Kidney tubule cell (primary cell): ENCODE measurements at places on chromosomes 11 and 22.
A peak's percentile ranks its signal among the peaks of the same experiment; 100 is the strongest.

DNA sequence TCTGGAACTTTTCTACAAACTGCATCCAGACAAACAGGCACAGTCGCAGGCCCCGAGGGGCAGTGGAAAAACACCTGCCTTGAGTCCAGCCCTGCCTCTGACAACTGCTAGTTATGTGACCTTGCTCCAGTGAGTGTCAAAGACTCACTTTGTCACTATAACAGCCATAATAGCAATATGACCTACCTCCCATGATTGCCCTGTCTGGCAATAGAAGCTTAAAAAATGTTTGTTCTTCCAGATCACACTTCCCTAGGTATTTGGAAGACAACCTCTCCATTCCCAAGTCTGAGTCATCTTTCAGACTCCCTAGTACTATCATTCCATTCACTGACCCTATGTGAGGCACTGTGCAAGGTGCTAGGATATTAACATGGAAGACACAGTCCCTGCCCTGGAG is 74.5 kb downstream of the RPL27A start:
- peak; percentile 84 for DNase-seq

- DNase-seq = no peak
These were observed 70.2 kb downstream of the TP53I11 start for GRCh38 chr11:44880511-44880910.

- no peak for DNase-seq
These were observed 2350.4 kb upstream of the RAG2 start for GRCh38 chr11:38948392-38948791.

DNA sequence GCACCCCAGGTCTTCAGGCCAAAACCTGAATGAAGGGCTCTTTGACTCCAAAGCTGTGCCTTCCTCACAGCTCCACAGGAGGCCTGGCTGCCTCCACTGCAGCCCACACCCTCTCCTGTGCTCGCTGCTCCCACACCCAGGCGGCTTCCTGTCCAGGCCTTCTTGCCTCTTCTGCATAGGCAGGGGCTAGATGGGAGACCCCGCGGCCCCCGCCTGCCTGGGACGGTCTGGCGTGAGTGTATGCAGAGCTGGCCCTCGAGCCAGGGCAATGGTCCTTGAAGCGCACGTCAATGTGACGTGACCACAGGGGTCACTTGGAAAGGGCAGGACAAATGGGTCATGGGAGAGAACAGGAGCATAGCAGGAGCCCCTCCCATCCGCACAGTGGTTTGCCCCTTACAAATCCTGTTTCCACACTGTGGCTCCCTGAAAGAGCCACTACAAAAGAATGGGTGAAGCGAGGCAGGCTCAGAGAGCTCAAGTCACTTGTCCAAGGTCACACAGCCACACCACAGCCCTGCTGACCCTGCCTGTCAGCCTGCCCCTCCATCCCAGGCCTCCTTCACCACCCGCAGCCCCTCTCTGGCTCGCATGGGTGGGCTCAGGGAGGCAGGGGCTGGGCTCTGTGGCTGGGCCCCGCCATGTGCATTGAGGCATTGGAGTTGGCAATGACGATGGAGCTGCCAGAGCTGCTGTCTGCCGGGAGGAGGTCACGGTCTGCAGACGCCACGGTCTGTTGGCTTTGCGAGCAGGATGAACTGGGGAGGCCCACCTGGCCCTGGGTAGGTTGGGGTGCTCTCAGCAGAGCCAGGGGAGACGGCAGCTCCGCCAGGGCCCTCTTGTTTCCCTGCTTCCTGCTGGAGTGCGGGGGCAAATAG is 71.2 kb upstream of the WNT11 start:
- peak; percentile 8 for DNase-seq

- no peak for DNase-seq
These were observed 18.1 kb downstream of the JHY start for GRCh38 chr11:122900587-122901202.

DNA sequence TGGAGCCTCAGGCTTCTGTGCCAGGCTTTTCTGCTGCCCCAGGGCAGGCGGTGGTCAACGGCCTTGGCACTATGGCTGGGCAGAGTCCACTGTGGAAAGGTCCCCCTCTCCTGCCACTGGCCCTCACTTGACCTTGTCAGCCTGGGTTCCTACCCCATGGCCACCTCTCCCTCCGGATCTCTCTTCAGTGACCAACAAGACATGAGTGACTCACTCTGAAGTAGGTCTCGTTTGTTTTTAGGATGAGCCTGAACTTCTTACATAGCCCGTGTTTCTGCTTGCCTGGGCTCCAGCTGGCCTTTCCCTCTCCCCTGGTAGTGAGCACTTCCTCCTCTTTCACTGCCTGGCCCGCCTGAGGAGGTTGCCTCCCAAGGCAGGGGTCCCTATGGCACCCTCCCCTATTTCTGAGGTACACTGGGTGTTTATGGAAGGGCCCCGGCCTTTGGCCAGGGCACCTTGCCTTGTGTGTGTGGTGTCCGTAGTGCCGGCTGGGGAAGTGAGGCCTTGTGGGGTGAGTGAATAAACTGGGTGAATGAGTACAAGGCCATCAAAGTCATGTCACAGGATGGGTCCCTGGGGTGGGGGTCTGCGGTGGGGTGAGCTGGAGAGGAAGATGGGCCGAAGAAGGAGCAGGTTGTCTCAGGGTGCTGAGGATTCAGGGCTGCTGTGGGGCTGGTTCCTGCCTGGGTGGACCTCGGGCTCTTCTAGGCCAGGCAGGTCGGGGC is 5.0 kb downstream of the SHANK3 start:
- no peak for DNase-seq
